Left lung (tissue), 14 donors: ENCODE measurements at places on chromosomes 1 and 21.

GRCh38 chr1:101073836-101074235 is 48.3 kb upstream of the DPH5 start:
- no peak for DNase-seq

GRCh38 chr21:29265690-29266479 is 32.8 kb upstream of the BACH1 start:
- no peak for DNase-seq

DNA sequence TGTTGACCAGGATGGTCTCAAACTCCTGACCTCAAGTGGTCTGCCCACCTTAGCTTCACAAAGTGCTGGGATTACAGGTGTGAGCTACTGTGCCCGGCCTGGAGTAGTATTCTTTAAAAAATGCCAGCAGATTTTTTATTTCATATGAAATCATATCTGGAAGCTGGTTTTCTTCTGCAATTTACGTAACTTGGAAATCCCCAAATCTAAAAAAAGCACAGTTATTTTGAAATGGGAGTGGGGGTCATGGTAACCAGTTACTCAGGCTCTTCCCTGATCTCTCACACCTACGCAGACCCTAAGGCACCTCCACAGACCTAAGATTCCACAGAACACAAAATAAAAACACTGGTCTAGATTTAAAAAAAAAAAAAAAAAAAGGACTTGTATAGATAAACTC is 219.8 kb downstream of the DAB1 start:
- DNase-seq = no peak

- no peak for DNase-seq
Measured at GRCh38 chr1:230784163-230784562, 37.0 kb downstream of the CAPN9 start.

GRCh38 chr1:203656796-203657747 is 30.4 kb downstream of the ATP2B4 start:
- DNase-seq = no peak

DNA sequence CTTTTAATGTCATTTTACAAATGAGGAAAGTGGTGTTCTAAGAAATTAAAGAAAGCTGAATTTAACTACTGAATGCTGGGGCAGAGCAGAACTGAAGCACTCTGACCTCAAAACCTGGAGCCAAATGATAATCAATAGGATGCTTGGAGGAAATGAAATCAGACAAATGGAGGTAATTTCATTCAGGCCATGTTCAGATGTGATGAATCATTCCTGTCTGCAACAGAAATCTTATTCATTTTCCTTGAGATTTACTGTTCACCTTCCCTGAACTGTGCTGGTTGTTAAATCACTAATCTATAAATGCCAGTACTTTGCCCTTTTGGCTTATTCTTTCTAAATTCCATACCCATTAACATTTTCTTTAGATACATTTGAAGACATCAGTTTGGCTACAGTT is 85.6 kb upstream of the SNX7 start:
- DNase-seq = no peak

DNA sequence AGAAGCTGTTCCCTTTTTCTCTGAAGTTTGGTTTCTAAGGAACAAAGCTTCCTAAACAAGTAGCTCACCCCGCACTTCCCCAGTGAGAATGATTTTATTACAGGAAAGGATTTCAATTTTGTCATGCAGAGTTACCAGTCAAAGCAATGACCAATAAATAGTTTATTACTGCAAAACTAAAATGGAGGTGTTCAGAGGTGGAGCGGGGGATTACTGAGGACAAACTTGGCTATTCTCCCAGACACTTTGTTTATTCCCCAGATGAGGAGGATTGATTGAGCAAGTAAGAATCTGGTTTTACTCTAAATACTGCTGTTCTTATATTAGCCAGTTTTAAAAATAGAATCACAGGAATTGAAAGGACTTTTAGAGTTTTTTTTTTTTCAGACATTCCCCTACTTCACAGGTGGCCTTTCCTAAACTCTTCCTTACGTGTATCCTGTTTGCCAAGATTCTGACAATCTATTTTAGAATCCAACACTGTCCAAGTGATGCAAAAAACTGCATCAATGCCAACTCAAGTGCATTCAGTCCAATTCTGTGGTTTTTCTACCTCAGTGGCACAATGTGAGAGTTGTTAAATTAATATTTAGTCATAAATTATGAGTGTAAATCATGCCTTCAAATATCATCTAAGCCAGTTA is 136.1 kb downstream of the TNFSF18 start:
- DNase-seq = no peak

DNA sequence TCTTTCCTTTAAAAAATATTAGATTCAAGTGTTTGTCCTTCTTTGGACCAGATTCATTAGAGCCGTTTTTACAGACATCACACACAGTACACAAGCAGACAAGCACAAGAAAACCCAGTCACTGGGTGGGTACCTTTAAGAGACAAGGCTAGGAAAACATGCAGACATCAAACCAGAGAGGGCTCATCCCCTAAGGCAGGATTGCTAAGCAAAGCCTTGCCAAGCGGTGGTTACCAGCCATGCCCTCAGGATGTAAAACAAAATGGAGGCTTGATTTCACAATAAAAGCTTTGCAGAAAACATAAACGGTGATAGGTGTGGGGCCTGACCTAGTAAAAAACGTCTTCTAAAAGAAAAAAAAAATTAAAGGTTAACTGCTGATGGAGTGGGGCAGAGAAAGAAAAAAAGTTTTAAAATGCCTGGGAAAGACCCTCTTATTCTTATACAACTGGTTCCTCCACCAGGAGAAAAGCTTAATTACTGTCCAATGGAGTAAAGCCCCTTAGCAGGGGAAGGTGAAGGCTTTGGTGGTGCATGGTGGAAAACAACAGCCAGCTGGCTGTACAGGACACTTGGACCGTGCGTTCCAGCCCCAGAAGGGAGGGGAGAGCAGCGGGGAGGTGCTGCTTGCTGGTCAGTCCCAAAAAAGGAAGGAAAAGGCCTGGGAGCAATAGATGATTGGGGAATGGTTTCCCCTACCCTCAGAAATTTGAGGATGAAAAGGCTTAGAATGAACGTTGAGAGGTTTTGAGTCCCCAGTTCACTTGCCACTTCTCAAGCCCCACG is 30.4 kb upstream of the FMO1 start:
- no peak for DNase-seq

DNA sequence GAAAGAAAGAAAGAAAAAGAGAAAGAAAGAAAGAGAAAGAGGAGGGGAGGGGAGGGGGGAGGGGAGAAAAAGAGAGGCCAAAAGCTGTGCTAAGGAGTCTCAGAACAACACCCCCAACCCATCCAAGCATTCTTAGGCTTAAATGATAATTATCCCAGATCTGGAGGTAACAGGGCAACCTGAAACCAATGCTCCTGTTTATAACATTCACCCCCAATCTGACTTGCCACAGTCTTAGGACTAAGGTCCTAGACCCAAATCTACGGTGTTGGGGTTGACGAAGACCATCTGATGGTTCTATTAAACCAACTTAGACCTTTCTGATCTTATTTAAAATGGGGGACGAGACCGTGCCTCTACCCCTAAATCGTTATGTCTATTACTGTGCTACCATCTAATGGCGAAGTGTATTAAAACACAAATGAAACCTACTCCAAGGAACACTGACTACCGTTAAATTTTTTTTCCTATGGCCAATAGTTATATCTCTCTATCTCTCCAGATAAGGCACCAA is 119.3 kb upstream of the CDC42BPA start:
- DNase-seq = peak; percentile 69

DNA sequence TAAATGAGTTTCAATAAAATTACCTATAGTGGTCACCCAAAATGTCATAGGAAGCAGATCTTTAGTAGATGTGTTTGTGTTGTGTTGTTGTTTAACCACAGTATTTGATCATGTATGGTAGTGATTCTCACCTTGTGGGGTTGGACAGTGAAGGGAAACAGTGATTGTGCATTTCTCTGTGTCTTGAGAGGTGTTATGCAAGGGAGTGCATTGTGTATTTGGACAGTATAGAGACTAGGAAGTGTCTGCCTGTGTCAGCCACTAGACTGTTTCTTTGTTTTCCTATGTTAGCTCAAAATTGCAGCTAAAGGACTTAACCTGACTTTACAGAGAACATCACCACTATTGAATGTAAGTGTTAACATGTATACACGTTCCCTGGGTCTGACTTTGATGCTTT is 6.0 kb downstream of the RGS2 start:
- DNase-seq = no peak
